ENCODE measurements at places on chromosomes 3 and 15. TPM values are rescaled to one million over a fixed set of nuclear protein-coding genes. Genes with fewer than 3 reads are reported as not detected.

INSYN1 gene
- 7.3 TPM for total RNA-seq

XYLB gene
- total RNA-seq: 8.1 TPM

HYKK gene
- 7.1 TPM for total RNA-seq

SI gene
- not detected for total RNA-seq

CERS3 gene
- total RNA-seq: 2.3 TPM

ARL8B gene
- 91.3 TPM for total RNA-seq

UROC1 gene
- total RNA-seq: not detected

ZNF660 gene
- total RNA-seq: 12.9 TPM

PSTPIP1 gene
- total RNA-seq: 1.2 TPM

CATSPER2 gene
- total RNA-seq: 4.7 TPM

LYZL4 gene
- total RNA-seq: not detected

C3orf52 gene
- 7.5 TPM for total RNA-seq
